Endothelial cell of umbilical vein (primary cell): ENCODE measurements at places on chromosomes 12 and 14. TPM values are rescaled to one million over a fixed set of nuclear protein-coding genes. Genes with fewer than 3 reads are reported as not detected.

The OTOGL gene
- total RNA-seq, result 2.0 and 3.1 TPM in 2 replicates

The EXOC3L4 gene
- not detected in 2 replicates for total RNA-seq

The MYF5 gene
- total RNA-seq, result not detected in 2 replicates

The NOVA1 gene
- total RNA-seq, result 3.3 and 8.2 TPM in 2 replicates

The REM2 gene
- total RNA-seq, result 0.33 TPM in 1 of 2 replicates, not detected in the other
